ENCODE measurements at places on chromosomes 3 and 15. TPM values are rescaled to one million over a fixed set of nuclear protein-coding genes. Genes with fewer than 3 reads are reported as not detected.

ALDH1A3 gene
- total RNA-seq = 21.8 TPM

MITF gene
- total RNA-seq = 12.3 TPM

GNAT1 gene
- total RNA-seq = not detected

C3orf70 gene
- total RNA-seq = 14.2 TPM

LMCD1 gene
- total RNA-seq = 852 TPM

All from thoracic aorta (tissue), 2 donors.